ENCODE measurements at places on chromosomes 12 and 14.
A peak's percentile ranks its signal among the peaks of the same experiment; 100 is the strongest.

GRCh38 chr12:57135527-57136326 is 7.4 kb downstream of the LRP1 start:
- DNase-seq = no peak

GRCh38 chr12:84636801-84637290 is 275.8 kb downstream of the SLC6A15 start:
- DNase-seq = no peak

GRCh38 chr14:100012478-100013327 is 52.5 kb upstream of the EVL start:
- no peak for DNase-seq

- DNase-seq = no peak
Measured at GRCh38 chr12:42426746-42427145, 100.8 kb downstream of the PPHLN1 start.

GRCh38 chr12:42761086-42761485 is 171.5 kb upstream of the PRICKLE1 start:
- DNase-seq = no peak

- no peak for DNase-seq
Measured at GRCh38 chr14:39071096-39071495, 31.9 kb downstream of the SEC23A start.

GRCh38 chr12:57072661-57073060 is 5.9 kb downstream of the NEMP1 start:
- DNase-seq = no peak

DNA sequence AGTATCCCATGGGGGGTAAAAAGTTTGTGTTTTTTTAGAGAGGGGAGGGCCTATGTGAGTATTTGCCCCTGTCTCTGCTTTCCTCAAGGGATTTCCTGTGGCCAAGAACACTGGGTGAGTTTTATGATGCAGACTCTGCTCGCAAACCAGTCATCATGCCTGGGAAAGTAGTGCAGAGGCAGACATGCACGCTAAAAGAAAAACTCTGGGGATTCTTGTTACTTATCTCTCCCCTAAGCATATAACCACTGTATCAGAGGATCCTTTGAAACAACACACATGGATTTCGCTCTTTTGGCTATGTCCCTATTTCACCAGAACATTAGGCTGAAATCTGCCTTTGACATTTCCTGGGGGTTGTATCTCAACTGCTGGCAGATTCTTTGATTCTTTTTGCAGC is 1845.8 kb upstream of the SEL1L start:
- DNase-seq = no peak

- no peak for DNase-seq
Measured at GRCh38 chr14:68978172-68978911, 760 bp downstream of the ACTN1 start.

DNA sequence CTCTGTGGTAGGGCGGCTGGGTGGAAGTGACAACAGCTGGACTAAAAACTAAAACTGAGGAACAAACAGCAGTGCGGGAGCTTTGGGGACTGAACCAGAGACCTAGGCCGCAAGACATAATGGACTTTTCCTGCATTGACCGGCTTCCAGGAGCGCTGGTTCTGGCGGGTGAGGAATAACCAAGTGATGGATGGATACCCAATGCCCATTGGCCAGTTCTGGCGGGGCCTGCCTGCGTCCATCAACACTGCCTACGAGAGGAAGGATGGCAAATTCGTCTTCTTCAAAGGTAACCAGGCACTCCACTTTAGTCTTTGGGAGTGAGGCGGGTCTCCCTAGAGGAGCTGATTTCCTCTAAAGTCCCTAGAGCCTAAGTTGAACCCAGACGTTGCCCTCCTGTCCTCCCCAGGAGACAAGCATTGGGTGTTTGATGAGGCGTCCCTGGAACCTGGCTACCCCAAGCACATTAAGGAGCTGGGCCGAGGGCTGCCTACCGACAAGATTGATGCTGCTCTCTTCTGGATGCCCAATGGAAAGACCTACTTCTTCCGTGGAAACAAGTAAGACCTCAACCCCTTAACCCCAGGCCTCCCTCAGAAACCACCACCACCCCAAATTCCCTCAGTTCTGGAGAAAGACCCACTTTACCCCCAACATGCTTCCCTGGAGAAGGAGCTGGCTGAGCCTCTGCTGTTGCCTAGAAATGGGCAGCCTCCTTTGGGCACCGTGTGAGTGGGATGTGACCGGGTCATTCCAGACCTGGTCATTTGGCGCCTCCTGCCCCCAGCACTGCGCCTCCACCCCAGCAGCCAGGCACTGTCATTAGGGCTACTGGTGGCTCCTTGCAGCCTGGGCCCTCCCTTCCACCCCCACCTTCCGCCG is 8.1 kb downstream of the MMP14 start:
- DNase-seq = no peak

DNA sequence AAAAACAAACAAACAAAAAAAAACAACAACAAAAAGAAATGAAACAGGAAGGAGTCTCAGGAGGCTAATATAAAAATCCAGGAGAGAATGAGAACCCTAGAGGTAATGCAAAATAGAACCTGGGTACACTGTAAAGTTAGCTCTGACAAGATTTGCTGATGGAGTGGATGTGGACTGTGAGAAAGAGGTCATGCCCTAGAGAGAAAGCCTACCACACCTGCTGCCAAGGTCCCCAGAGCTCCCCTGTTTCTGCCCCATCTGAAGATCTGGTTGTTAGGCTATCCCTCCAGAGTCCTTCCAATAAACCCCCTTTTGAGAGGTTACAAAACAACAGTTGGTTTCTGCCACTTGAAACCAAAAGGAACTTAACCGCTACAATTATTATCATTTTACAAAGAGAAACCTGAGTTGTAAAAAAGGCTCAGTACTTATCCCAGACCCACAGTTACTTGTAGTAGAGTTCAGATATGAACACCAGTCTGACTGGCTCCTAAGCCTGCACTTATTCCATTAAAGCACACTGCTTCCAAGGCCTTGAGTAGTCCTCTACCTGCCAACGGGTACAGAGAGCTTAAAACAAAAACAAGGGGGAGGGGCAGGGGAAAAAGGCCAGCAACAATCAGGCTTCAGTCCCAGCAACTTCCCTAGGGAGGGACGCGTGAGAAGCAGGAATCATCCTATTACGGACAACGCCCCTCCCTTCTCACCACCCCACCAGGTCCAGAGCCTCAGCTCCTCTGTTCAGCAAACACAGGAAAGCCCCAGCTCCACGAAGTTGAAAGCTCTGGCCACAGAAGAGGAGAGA is 27.7 kb downstream of the PPP1R13B start:
- no peak for DNase-seq

DNA sequence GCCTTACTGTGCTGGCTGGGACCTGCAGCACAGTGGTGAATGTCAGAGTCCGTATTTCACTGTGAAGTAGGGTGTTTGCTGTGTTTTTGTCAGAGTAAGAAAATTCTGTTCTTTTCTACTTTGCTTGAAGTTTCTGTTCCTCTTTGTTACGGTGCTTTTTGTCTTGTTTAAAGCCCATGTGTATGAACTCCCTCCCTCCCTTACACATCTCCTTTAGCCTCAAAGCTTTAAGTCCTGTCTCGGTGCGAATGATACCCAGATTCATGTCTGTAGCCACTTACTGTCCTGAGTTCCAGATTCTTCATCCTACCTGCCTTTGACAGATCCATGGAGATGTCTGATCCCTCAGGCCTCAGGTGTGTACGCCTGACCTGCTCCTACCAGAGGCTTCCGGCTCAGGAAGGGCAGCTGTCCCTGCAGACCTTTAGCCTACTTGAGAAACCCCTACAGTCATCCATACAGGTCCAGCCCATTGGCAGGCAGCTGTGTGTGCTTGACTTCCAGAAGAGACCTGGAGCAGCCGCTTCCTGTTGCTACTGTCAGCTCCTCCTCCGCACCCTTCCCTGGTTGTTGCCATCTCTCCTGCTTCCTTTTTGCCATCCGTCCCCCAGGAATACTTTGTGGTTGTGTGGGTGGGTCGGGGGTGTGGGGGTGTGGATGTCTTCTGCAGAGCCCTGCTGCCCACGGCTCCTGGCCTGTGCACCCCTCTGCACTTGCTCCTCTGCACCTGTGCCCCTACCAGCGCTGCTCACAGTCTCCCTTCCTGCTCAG is 72.9 kb downstream of the DDX51 start:
- peak; percentile 44 for DNase-seq

GRCh38 chr12:6228535-6229223 is 28.5 kb downstream of the CD9 start:
- no peak for DNase-seq

- no peak for DNase-seq
Measured at GRCh38 chr12:104939089-104939488, 19.0 kb downstream of the SLC41A2 start.

DNA sequence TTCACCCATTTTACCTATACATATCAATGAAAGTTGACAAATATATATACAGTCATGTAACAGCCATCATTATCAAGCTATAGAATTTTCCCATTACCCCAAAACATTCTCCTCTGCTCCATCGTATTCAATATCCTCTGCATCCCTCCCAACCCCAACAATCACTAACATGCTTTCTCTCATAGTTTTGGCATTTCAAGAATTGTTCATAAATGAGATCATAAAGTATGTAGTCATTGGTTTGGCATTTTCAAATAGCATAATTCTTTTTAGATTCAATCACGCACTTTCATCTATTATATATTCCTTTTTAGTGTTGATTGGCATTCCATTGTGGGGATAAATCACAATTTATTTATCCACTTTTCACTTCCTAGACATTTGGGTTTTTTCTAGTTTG is 866.0 kb upstream of the TMEM132C start:
- no peak for DNase-seq

- peak; percentile 92 for DNase-seq
Measured at GRCh38 chr12:2890388-2891239, at the start of gene TULP3. TULP3 (plus strand) TSS chr12:2890891; CDS start chr12:2890948, 57 bp downstream.

- no peak for DNase-seq
Measured at GRCh38 chr14:74261288-74261687, 22.0 kb downstream of the VSX2 start.

Data from GM18507 (cell line).